Kidney epithelial cell (primary cell): ENCODE measurements at places on chromosomes 2 and 18. TPM values are rescaled to one million over a fixed set of nuclear protein-coding genes. Genes with fewer than 3 reads are reported as not detected.
A peak's percentile ranks its signal among the peaks of the same experiment; 100 is the strongest.

Gene OST4
- 237 and 272 TPM in 2 replicates for total RNA-seq

Gene C2orf74
- total RNA-seq = 18.3 and 26.4 TPM in 2 replicates

Gene TNFAIP6
- 0.96 and 2.3 TPM in 2 replicates for total RNA-seq

Gene CFAP65
- total RNA-seq = 0.07 TPM in 1 of 2 replicates, not detected in the other

Gene MYOM1
- total RNA-seq = 0.04 and 0.34 TPM in 2 replicates

Gene ROCK2
- 26.4 and 30.9 TPM in 2 replicates for total RNA-seq

Gene PLGLB1
- 0.38 and 0.62 TPM in 2 replicates for total RNA-seq

Gene VIL1
- not detected in 2 replicates for total RNA-seq

GRCh38 chr2:150432312-150432625 is 55.2 kb downstream of the RND3 start:
- no peak for DNase-seq

DNA sequence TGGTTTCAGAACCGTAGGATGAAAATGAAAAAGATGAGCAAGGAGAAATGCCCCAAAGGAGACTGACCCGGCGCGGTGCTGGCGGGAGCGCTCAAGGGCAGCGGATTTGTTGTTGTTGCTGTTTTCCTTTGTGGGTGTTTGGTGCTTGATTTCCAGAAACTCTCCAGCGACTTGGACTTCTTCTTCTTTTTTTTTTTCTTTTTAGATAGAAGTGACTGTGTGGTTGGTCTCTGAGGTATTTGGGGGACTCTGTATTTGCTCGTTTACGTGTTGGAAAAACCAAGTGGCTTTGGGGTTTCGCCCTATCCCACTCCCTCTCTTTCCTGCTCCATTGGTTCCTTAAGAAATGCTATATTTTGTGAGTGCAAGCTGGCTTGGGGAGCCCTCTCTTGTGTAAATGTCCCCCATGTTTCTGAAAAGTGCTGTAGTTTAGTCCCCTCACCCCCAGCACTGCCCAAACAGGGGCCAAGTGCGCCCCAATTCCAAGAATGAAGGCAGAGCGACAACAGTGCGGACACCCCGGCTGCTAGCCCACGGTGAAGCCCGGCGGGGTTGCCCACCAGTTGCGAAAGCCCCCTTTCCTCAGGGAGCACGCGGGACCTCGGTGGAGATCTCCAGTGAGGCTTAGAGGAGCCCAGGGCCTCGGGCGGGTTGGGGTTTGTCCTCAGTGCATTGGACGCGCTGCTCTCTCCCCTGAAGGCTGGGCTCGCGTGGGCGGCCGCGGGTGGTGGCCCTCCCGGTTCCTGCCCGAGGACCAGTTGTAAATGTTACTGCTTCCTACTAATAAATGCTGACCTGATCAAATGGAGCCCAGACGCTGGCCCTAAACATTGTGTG is 1.8 kb downstream of the HOXD9 start:
- DNase-seq = no peak

- no peak for DNase-seq
These were observed 247.9 kb upstream of the NT5C1B start for GRCh38 chr2:18837240-18837639.

DNA sequence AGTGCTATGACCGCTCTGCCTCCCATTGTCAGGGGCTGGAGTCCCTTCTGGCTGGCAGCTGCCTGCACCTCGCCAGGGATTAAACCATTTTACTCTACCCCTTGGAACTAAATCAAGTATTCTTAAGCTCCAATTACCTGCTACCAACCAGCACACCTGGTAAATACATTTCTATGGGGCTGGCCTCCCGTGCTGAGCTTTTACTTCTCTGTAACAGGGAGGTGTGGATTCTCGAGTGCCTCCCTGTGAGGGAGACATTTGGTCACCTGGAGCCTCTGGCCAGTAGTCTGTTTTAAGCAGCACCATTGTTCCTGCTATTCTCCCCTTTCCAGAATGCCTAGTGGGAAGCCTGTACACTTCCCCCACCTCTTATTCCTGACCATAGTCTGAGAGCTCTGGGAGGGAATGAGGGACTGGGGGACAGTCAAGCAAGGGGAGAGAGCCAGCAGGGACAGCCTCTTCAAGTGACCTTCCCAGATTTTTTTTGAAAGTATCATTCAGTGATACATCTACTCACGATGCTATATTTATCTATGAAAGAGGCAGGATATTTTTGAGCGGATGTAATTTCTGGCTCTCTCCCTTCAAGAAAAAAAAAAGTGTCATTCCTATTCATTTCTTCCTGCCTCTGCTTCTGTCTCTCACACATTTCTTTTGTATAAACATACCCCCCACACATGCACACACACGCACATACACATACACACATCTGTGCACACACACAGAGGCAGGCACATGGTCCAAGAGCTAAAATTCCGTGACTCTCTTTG is 112.8 kb downstream of the CAPN13 start:
- no peak for DNase-seq

DNA sequence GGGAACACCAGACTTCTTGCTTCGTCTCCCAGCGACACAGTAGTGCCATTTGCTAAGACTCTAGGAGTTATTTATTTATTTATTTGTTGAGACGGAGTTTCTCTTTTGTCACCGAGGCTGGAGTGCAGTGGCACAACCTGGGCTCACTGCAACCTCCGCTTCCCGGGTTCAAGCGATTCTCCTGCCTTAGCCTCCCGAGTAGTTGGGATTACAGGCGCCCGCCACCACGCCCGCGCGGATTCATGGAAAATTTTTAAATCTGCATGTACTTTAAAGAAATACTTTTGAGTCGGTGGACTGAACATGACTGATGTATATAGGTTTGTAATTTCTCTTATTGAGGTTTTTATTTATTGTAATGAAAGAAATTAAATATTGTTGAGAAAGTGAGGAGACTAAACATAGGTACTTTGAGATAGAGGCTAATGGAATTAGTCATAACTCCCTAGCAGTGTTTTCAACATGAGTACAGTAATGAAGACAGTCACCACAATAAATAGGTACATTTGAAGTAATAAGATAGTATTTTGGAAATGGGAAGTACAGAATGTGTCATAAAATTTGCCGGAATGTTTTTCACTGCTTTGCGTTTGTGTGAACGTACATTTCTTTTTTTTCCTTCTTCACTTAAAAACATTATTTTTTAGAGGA is 983 bp downstream of the MTX2 start:
- no peak for DNase-seq

GRCh38 chr18:42611134-42611533 is 504.4 kb downstream of the RIT2 start:
- DNase-seq = no peak

DNA sequence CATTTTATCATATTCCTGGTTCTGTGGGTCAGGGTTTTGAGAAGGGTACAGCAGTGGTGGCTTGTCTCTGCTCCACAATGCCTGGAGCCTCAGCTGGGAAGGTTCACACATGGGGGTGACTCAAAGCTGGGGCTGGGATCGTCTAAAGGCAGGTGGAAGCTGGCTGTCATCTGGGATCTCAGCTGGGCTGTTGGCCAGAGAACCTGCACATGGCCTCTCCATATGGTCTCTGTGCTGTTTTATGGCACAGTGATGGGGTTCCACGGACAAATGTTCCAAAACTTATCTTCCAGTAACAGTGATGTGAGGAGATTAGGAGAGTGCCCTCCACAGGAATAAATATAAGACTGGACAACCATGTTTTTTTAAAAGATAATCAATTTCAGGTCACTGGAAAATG is 191.4 kb downstream of the SS18 start:
- no peak for DNase-seq

GRCh38 chr2:974502-974901 is 23.9 kb downstream of the SNTG2 start:
- peak; percentile 7 for DNase-seq

- peak; percentile 5 for DNase-seq
These were observed 9.6 kb downstream of the CFAP221 start for GRCh38 chr2:119553687-119554344.

DNA sequence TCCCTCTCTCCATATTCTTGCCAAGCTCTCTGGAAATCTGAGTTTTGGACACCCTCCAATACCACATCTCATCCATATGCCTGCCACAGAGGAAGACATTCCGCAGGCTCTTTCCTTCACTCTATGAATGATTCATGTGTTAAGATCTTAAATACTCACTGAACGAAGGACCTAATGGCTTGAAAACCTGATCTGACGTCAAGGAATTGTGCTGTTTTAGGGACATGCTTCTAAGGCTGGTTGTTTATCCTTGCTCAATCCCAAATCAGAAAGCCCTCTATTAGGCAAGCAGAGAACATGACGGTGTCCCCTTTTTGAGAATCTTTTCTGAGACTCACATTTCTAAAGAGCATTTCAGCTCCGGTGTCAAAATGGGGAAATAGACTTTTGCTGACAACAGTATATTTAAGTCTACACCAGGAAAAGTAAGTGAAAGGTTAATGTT is 83.7 kb upstream of the GALNT5 start:
- DNase-seq = peak; percentile 59

DNA sequence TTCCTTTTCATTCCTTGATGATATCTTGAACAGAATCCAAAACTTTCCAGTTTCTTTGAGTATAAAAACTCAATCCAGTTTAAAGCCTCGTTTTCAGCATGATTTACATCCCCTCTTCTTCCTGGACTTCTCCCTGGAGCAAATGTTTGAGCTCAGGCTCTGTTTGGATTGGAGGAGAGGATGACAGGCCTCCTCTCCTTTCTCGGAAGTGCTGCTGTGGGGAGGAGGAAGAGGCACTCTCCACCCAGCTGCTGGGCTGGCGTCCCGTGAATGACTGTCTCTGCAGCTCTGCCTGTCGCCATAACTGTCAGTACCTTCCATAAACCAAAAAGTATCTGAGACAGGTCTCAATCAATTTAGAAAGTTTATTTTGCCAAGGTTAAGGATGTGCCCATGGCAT is 238.2 kb upstream of the AGAP1 start:
- no peak for DNase-seq

DNA sequence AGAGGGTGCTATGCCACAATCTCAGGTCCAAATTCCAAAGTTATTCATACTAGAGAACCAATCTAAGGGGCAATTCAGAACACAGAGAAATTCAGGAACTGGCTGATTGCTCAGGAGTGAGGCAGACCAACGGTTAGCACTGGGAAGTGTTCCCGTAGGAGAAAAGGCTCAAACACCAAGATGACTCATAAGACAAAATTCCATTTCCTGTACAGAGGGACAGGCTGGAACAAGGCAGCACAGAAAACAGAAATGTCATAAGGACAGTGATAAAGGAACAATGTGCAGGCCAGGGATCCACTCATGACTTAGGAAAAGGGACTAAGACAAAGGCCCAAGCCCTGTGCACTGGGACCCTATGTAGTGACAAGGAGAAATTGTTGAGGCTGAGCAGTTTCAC is 54.2 kb downstream of the PDE1A start:
- DNase-seq = peak; percentile 86

DNA sequence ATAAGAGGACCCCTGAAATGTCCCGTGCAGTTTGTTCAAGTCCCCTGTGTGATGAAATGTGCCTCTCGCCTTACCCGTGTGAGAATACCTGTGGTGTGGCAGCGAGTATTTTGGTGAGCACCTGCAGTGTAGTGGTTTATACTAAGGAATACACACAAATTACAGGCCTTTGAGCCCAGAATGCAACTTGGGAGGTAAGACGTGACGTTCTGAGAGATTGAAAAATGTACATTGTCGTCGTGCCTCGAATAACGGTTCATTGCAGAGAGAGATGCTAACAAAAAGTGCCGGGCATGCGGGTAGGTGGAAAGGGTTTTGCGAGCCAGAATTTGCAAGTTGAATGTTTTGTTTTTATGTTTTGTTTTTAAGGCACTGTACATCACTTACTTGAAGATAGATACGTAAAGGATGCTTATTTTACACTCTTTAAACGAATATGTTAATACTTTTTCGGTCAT is 867 bp downstream of the RBBP8 start:
- DNase-seq = no peak

GRCh38 chr2:183242937-183243336 is 118.7 kb downstream of the NUP35 start:
- DNase-seq = no peak

DNA sequence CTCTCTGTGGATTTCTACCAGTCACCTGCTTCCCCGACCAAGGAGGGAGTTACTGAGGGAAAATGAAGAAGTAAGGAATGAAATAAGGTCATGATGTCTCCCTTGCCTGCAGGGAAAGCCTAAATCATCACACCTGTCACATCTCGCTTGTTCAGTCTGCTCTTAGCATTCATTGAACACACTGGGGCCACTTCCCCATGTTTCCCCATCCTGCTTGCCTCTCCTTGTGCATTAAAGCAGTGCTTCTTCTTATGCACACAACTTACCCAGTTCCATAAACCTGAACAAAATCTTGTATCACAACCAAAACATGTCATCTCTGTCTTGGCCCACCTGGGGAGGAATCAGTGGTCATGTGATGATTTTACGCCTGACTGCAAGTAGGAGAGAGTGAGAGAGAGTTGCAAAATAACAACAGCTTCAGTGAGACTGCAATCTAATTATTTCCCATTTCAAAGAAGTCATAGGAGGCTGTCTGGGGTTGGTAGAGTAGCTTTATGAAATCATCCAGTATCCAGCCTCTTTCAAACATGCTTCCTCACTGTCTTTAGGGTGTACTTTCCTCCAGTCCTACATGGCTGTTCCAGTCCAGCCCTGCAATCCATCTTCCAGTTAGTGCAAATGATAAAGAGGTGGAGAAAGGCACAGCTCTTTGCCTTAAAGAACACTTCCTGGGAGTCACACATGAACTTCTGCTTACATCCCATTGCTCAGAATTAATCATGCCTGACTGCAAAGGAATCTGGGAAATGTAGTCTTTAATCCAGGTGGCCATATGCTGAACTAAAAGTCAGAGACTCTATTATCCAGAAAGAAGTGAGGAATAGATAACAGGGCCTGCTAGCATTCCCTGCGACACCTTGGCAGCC is 220.1 kb downstream of the HAUS1 start:
- no peak for DNase-seq

DNA sequence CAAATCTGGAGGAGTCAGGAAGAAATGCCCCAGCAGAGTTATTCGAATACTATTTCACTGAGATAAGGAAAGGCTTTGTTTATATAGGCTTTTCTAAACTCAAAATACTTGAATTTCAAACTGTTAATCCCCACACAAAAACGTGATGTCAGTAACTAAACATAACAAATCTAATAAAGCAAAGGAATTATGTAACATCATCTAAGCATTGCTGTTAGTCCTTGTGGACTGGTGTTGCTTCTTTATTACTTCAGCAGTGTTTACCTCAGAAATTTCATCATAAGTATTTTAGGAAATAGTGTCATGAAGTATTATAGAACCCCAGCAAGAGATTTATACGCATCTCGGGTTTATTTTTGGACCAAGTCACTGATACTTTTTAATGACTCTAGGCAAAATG is 19.7 kb upstream of the SANBR start:
- DNase-seq = no peak

- no peak for DNase-seq
These were observed 30.8 kb downstream of the FBXO48 start for GRCh38 chr2:68436270-68436669.

GRCh38 chr2:88471083-88471942 is 18.8 kb upstream of the FOXI3 start:
- no peak for DNase-seq

- DNase-seq = no peak
These were observed 31.5 kb downstream of the TMEM37 start for GRCh38 chr2:119463136-119463535.

- DNase-seq = no peak
These were observed 150.0 kb downstream of the DIS3L2 start for GRCh38 chr2:232111551-232111950.

DNA sequence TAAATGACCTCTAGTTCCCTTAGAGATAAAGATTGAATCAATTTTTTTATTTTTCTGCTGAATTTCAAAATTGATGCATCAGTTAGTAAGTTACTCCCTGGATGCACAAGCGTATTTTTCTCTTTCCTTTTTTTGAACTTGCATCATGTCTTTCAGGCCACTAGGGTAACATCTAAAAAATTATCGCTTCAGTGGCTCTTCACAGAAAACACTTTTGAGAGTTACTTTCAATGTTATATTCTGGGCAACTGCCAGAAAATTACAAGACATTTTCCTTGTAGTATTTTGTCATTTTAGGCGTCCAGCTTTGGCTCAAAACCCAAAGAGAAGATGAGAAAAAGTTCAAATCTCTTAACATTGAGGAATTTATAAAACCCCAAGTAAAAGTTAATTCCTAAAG is 59.8 kb downstream of the DSEL start:
- DNase-seq = no peak
